ENCODE measurements at places on chromosomes 6 and 20. TPM values are rescaled to one million over a fixed set of nuclear protein-coding genes. Genes with fewer than 3 reads are reported as not detected.

- H3K36me3 ChIP-seq: no peaks in the 10 kb centered on the region
- no peaks in the 10 kb centered on the region for H3K4me1 ChIP-seq
- H3K27me3 ChIP-seq: no peaks in the 10 kb centered on the region
- DNase-seq: no peak
- H3K27ac ChIP-seq: no peak overlapping the region
Observed at GRCh38 chr6:27771235-27771634, 141.0 kb downstream of the OR2B2 start.

The DACT2 gene
- total RNA-seq: 1.4 TPM

DNA sequence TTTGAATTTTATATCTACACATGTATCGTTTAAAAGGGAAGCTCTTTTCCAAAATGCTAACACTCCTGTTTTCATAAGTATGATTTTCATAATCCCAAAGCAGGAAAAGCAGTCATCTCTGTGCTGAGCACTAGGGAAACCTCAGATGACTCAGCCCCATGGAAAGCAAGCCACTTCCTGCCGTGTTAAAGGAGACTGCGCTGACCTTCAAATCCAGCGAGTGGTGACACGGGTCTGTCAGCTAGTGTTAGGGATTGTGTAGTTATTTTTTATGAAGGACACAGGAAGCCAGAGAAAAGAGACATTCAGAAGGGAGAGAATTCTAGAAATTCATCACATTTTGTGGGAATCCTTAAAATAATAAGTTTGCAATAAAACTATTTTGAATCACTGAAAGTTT lies 57.0 kb upstream of the CD93 start:
- no peaks in the 10 kb centered on the region for H3K36me3 ChIP-seq
- DNase-seq: no peak
- no peak overlapping the region for H3K4me3 ChIP-seq
- H3K4me1 ChIP-seq: peaks cover 20% of the 10 kb centered on the region
- H3K27ac ChIP-seq: peak overlapping the region; percentile 84

DNA sequence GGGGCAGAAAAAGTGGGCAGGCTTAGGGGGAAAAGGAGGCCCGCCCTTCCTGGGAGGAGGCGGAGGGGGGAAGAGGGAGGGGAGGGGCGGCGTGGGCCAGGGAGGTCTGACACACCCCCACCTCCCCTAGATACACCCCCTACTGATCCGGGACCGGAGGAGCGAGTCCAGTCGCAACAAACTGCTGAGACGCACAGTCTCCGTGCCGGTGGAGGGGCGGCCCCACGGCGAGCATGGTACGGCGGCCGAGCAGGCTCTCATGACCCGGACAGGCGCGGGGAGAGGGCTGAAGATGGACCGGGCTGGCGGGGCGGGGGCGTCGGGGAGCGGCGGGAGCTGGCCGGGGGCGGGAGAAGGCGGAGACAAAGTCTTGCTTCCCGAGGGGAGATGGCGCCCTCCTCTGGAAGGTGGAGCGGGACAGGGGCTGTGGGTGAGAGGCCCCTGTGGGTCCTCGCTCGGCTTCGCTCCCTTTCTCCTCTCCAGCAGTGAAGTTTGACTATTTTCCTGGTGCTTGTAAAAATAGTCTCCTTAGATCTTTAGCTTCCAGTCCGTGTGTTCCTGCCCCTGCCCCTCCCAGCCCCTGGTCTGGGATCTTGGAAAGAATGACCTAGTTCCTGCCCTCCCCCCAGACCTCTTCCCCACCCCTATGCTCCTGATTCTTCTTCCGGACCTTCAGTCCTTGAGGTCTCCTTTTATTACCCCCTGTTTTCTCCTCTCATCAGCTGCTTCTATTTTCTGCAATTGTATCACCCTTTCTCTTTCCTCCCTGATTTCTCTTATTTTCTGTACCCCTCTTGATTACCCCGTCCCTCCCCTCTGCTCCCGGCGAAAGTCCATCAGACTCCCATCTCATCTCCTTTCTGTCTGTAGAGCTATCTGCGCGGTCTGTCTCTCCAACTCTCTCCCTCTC lies 6.1 kb downstream of the SYNGAP1 start:
- DNase-seq: no peak
- H3K36me3 ChIP-seq: no peaks in the 10 kb centered on the region
- H3K4me3 ChIP-seq: peak overlapping the region; percentile 60
- peak overlapping the region; percentile 91 for H3K27ac ChIP-seq
- H3K4me1 ChIP-seq: peaks cover 49% of the 10 kb centered on the region

The HAO1 gene
- total RNA-seq: not detected

GRCh38 chr6:33808641-33809180 lies 4.9 kb upstream of the MLN start:
- no peak for DNase-seq
- no peak overlapping the region for H3K27ac ChIP-seq
- H3K36me3 ChIP-seq: no peaks in the 10 kb centered on the region
- no peak overlapping the region for H3K4me3 ChIP-seq
- no peaks in the 10 kb centered on the region for H3K4me1 ChIP-seq

The CST4 gene
- total RNA-seq: not detected

The GNRH2 gene
- total RNA-seq: not detected
